ENCODE measurements at places on chromosomes 3 and 15.

- DNase-seq: no peak
These were observed 936.1 kb downstream of the PLOD2 start for GRCh38 chr3:145224886-145225285.

DNA sequence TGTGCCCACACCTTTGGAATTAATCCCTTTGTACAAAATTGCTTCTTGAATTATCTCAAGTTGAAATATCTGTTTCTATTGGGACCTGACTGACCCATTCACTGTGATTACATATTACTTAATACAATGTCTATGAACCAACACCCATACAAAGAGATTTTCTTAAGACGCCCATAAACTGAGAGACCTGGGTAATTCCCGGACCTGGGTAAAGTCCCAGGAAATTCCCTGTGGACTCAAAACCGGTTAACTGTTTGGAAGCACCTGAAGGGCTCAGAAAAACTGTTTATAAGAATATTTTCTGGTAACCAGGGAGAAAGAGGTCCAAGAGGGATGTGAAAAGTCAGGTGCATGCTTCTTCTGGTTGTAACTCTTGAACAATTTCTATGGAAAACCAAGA lies 314.0 kb upstream of the WNT5A start:
- DNase-seq: no peak

GRCh38 chr3:128415773-128416577 lies 50.7 kb downstream of the DNAJB8 start:
- DNase-seq: no peak

GRCh38 chr3:30567139-30567753 lies 39.2 kb upstream of the TGFBR2 start:
- no peak for DNase-seq

DNA sequence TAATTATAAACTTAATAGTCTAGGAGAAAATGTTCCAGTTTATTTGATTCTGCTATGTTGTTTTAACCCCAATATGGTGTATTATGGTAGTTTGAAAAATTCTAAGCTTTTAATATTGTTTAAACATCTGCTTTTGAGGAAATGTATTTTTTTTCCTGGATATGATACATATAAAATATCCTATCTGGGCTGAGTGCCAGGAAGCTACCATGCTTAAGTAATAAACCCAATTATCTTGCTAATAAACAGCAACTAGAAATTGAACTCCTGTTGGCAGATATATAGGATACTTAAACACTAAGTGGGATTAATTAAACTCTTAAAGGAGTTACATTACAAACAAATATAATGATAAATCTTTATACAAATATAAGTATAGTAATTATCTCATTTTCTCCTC lies 293.7 kb upstream of the GRM7 start:
- DNase-seq: no peak

DNA sequence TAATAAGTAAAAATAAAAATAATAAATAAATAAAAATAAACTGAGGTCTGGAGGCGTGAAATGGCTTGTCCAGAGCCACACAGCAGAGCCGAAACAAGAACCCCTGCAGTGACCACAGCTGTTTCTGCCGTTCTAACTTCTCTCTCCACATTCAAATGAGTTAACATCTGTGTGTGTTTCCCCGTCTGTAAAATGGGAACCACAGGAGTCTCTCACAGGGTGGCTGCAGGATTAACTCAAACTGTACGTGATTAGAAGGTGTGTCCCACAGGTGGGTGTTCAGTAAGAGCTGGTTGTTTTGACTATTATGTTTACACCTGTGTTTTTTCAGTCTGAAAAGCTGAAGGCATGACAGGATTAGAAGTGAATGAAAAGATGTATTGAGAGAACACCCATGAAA lies 27.0 kb upstream of the MUC4 start:
- DNase-seq: no peak

DNA sequence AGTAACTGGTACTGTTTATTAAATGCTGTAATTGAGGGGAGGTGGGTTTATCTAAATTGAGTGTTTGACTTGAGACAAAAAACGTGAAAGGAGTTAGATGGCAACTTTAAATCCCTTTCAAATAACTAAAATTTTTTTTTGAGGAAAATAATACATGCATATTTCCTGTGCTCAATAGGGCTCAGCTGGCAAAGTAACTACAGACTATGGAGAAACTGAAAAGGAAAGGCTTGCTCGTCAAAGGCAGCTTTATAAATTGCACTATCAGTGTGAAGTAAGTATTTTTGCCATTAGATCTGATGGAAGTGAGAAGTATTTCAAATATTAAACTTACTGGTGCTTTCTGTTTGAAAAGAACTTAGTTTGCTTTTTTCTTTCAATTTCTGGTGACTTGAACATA lies 72.2 kb downstream of the DZIP3 start:
- no peak for DNase-seq

- DNase-seq: no peak
These were observed 64.2 kb downstream of the DMXL2 start for GRCh38 chr15:51558411-51558810.

DNA sequence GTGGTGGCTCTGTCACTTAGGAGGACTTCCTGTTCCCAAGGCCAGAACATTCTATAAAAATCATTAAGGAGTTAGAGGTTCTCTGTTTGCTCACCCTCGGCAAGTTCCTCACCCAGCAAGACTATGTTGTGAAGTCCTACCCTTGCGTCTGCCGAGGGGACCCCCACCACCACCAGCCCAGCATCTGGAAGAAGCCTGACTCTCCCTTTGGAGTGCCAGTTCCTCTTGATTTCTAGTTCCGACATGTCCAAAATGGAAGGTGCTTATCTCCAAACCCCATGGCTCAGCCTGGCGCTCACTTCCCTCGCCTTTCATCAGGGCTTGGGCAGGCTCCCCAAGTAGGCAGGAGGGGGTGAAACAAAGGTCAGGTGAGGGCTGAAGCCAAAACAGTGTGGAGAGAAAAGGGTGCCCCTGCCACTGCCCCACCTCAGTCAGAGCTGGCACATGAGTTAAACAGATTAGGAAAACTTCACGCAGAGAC lies 41.0 kb downstream of the BHLHE40 start:
- no peak for DNase-seq

DNA sequence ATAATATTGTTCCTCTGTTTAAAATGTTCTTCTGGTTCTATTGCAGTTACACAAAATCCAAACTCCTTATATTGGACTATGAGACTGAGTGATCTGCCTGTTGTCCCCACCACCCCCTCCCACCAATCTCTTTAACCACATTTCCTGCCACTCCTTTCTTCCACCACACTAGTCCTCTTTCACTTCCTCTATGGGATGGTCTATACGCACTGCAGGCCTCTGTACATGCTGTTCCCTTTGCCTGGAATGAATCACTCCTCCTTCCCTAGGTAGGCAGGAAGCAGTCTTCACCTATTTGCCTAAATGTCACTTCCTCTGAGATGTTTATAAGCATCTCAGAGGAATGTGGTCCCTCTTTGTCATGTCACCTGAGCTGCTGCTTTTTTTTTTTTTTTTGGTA lies 4.0 kb downstream of the MAP2K1 start:
- no peak for DNase-seq

DNA sequence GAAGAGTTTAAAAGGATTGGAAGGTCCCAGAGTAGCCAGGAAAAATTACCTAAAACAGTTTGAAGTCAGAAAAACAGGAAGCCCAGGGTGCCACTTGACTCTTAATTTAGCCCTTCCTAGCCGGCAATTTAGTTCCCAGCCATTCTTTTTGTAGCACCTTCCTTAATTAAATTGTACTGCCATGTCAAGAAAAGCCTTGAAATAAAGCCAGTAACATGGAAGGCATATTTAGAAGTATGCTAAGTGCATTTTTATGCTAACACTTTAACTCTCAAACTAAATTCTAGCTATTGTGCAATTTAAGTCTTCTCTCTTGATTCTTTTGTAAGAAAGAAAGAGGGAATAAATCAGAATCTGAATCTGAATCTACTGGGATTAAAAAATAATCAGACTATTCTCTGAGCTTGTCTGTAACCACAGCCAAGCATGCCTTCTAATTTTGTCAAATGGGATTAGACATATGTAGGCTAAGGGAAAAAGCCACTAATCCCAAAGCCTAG lies 43.2 kb downstream of the MAP3K13 start:
- DNase-seq: no peak

- DNase-seq: no peak
These were observed 275.0 kb upstream of the LYSMD4 start for GRCh38 chr15:100008258-100008657.

- DNase-seq: no peak
These were observed 25.6 kb downstream of the RHOA start for GRCh38 chr3:49386056-49386756.

DNA sequence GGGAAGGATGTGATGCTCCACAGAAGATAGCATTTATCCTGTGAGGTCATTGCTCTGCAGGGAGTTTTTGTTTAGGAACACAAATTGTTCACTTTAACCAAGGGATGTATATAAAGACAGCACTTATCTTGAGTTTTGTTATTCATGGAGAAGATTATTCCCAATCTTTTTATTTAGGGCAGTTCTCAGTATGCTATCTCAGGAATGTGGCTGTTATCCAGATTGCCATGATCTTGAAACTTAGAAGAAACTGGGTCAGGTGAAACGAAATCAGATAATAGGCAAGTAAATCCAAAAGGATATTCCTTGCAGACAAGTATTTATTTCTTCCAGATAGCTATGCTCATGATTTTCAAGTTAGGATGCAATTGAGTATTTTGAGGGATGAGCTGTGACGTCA lies 19.3 kb upstream of the TMEM42 start:
- no peak for DNase-seq

DNA sequence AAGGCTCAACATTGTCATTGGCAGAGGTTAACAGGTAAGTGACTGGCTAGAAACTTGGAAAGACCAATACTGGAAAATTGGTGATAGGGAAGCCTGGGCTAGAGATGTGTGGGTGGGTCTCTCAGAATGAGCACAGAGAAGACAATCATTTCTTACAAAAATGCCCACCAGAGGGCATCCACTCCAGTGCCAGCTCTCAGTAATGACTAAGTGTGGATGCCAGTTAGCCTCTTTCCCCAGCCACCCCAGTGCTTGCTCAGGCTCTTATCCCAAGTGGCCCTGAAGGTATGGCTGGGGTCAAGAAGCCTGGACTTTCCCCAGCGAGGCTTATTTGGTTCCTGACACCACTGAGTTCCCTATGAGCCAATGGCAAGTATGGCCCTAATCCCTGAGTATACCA lies 115.9 kb upstream of the ST8SIA2 start:
- DNase-seq: no peak

GRCh38 chr3:113660896-113661295 lies 35.5 kb downstream of the USF3 start:
- no peak for DNase-seq

Measured in stimulated activated CD8-positive, alpha-beta memory T cell treated with anti-CD3 and anti-CD28 coated beads, Interleukin-4, amount 100 ng/mL, for 1 hour (primary cell).